ENCODE measurements at places on chromosomes 16 and 17.

DNA sequence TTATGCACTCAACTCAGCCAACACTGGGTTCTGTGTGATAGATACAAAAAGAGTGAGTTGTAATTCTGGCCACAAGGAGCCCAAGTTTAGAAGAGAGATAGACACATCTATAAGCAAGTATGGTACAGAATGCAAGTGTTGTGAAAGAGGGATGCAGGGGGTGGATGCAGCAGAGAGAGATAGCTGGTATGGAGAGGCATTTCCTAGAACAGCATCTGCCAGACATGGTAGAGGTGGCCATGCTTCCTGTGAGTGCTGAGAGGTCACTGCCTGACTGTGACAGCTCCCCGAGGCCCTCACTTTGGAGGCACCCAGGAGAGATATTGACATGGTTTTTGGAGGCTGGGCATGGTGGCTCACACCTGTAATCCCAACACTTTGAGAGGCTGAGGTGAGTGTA, 2.0 kb upstream of the KRTAP16-1 start:
- DNase-seq, result no peak

DNA sequence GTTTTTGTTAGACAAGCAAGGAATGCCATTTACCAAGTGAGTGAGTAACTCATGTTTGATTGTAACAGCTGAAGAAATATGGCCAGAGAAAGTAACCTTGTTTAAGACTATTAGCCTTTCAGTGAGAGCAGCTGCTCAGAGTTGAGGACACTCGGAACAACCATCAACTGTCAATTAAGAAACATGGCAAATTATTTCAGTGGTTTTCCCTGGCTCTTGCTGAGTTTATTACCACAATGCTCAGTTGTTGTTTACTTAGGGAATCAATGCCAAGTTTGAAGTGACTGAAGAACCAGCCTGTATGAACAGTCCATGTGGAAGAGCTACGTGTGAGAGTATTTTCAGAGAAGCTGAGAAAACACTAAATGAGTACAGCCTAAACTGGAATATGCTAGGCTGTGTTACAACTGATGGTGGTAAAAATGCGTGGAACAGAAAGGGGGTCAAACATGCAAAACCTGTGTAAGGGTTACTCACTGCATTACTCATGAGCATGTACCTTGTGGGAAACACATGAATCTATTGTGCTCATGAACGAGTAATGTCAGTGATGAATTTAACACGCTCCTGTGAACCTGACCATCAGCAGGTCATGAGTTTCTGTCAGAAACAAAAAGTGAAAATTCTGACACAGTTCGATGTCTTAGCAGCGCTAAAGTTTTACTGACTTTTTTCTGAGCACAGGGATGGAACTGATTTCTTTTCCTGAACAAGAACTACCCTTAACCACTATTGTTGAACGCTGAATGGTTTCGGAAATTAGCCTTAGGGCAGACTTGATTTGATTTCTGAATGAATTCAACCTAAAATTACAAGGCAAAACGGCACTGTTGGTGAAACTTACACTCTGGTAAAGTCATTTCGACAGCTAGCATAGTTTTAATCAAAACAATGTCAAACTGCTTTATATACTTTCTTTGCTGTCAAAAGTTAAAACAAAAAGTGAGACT, 33.5 kb downstream of the GNA13 start:
- DNase-seq, result no peak

DNA sequence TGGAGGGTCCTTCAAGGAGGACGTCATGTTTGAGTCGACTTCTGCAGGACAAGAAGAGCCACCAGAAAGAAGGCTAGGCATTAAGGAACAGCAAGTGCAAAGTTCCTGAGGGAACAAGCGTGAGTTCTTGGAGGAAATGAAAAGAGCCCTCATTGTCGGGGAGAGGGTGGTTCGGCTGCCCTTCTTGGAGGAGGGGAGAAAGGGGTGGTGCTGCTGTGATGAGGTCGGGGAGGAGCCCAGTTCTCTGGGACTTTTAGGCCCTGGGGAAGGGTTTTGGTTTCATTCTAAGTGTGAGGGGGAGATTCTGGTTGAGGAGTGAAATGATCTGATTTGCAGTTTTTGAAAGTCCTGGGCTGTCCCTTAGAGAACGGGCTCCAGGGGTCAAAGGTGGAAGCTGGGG, 4.1 kb downstream of the BICDL2 start:
- no peak for DNase-seq

DNA sequence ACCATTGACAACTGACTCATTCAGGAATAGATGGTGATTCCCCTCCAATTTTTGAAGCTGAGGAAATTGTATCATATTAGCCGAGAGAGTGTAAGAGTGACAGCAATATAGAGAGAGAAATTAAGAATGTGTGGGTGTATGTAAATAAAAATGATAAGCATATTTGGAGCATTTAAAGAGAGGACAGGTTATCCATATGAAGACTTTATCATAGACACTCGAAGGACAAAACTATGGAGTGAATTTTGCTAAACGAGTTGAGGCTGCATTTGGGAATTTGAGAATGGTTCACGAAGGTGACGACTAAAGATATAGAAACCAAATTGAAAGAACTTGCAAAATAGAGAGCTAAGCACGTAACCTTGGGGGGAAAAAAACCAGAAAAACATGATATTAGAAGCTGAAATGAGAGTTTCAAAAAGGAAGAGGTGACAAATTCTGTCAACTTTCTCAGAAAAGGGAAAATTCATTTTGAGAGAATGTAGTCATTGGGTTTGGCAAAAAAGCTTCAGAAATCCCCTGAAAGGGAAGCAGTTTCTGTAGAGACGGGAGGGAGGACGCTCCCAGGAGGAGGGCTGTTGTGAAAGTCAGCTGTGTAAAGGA, 129.7 kb downstream of the KCNJ2 start:
- no peak for DNase-seq

GRCh38 chr16:72125635-72126428, 32.2 kb downstream of the DHX38 start:
- DNase-seq, result no peak

DNA sequence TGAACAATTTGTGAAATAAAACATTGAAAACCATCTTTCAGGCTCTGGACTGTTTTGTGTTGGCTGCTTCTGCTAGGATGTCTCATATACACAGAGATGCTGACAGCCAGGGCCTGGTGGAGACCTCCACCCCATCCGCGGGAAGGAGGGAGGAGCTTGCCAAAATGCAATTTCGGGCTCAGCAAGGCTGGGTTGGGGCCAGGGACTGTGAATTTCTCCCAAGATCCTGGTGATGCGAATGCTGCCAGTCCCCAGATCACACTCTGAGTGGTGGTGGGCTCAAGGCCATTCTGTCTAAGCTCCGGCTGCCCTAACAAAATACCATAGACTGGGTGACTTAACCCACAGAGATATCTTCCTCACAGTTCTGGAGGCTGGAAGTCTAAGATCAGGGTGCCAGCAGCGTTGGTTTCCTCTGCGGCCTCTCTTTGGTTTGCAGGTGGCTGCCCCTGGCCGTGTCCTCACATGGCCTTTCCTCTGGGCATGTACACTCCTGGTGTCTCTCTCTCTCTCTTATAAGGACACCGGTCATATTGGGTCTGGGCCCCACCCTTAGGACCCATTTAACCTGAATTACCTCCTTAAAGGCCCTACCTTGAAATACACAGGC, 89.8 kb downstream of the CRISPLD2 start:
- DNase-seq, result no peak

- no peak for DNase-seq
These were observed 2.0 kb downstream of the ADAT1 start for GRCh38 chr16:75621170-75621477.

- DNase-seq, result no peak
These were observed 8.0 kb downstream of the FANCA start for GRCh38 chr16:89808475-89808874.

DNA sequence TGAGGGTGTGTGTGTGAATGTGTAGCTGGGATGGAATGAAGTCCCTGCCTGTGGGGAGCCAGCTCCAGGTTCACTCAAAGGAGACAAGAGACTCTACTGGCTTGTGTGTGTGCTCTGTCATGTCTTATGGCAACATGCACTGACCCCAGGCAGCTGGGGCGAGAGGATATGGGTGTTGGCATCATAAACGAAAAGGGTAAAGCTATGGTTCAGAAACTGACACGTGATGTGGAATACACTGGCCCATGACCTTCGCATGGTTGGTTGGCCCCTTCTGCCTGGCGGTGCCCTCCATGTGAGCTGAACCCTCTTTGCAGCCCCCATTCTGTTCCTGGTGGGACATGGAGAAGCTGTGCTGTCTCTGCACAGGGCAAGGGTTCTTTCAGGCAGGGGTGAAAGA, 21.9 kb downstream of the ZNF750 start:
- DNase-seq, result no peak

DNA sequence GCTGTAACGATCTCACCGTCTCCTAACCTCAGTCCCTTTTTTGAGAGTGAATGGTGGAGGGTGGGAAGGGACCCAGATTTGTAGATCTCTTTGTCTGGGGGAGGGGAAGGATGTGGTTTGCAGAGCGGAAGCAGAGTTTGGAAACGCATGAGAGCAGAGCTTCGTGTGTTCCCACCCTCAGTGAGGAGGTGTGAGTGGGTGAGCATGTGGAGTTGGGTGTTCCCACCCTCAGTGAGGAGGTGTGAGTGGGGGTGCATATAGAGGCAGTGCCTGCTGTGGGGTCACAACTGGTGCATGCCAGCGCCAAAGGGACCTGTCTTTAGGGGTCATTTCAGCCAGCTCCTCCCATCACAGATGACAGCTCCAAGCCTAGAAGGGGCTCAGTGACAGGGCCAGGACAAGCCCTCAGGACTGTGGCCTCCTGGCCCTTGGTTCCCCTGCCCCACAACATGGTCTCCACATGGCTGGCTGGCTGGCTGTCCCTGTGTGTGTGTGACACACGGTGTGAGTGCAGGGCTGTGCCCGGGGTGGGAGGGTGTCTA, 1.8 kb upstream of the CISD3 start:
- DNase-seq, result peak; percentile 42

DNA sequence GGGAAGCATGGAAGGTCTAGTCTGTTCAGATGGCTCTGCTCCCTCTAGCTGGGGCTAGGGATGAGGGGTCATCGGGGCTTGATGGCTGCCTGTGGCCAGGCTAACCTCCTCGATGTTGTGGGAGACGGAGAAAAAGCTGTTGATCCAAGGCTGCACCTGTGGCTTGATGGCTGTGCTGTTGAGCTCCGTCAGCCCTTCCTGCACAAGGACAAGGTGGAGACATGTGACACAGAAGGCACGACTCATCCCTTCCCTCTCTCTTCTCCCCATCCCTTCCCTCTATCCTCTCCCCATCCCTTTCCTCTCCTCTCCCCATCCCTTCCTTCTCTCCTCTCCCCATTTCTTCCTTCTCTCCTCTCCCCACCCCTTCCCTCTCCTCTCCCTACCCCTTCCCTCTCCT, 28.2 kb downstream of the FCSK start:
- no peak for DNase-seq

- no peak for DNase-seq
These were observed 21.2 kb downstream of the RNF43 start for GRCh38 chr17:58396173-58396572.

DNA sequence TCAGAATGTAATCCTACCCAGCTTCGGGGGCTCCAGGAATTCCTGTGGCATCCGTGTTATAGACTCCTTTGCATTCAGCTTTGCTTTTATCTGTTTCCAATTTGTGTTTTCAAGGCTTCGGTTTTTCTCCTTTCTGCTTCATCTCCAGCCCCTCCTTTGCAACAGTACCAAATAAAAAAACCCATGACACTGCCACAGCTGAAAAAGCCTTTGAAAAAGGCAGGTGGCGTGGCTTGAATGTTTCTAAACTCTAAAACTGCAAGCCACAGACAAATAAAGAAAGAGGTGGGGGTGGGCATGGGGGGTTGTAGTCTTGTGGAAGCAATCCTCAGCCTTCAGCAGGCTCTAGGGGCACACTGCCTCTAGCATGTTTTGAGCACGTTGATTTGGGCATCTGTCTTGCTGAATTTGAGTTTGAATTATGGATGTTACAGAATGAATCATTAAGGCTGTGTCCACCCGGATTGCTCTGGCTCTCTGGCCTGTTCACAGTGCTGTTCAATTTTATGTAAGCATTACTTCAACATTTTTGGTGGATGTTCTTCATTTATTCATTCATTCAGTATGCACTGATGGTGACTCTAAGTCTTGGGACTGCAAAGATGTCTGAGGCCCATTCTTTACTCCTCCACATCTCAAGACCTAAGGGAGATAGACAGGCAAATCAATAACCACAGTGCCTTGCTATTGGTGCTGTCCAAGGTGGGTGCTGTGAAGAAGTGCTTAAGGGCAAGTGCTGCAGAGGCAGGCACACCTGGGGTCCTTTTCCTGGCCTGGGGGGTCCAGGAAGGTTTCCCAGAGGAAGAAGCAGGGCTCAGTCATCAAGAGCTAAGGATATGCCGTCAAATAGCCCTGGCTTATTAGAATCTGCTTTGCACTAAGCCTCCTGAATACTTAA, 77.4 kb downstream of the CDH13 start:
- DNase-seq, result no peak

GRCh38 chr16:89146211-89147005, 25.1 kb upstream of the CDH15 start:
- no peak for DNase-seq

DNA sequence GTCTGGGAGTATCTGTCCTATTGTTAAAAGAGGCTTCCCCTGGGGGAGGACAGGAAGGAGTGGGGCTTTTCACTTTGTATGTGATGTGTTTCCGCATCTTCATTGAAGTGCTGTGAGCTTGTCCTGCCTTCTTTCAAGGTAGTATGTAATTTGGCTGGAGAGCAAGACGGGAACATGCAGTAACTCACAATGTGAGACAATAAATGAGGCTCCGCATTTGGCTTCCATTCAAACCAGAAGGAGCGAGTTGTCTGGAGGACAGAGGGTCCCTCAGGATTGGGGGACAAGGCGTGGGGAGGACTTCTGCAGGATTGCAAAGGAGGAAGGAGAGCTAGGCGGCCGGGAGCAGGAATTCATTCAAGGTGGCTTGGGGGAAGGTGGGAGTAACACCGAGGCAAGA, 203.5 kb downstream of the RBFOX3 start:
- no peak for DNase-seq

GRCh38 chr17:74287031-74287602, 13.1 kb downstream of the DNAI2 start:
- DNase-seq, result no peak

DNA sequence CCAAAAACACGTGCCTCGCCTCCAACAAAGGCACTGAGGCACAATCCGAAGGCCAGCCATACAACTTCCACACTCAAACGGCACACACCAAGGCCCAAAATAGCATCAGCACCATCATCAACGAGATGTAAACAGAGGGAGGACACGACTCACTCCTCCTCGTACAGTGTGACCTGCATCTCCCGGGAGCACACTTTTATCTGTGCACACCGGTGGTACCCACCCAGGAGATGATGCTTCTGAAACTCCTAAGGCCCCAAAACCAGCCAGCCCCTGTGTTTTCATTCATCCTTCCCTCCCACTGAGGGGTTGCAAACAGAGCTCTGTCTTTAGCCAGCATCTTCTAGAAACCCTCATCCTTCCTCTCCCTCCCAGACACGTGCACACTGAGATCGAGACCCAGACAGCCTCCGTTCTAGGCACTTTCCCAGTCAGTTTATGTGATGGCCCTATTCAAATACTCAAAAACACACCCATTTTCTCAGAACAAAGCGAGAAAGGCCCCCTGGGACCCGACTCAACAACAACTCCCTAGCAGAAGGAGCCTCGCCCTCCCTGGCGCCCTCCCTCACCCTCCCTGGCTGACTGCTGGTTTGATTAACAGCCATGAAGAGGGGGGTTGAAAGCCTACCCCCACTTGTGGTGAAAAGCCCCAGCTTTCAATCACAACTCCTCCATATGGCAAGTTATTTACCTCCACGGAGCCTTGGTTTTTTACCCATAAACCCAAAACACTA, 76.3 kb downstream of the GAS7 start:
- peak; percentile 60 for DNase-seq

GRCh38 chr16:19359556-19359955, 58.1 kb upstream of the TMC5 start:
- DNase-seq, result no peak

GRCh38 chr17:77464988-77465357, 324.2 kb downstream of the SEC14L1 start:
- no peak for DNase-seq

Data from femur (tissue), 1 donor.